Natural killer cell treated with Interleukin-12 subunit alpha and Interleukin-12 subunit beta and Interleukin-15 and Interleukin-18, amount 100 ng/mL, for 72 hours (primary cell): ENCODE measurements at places on chromosomes 7 and 10. TPM values are rescaled to one million over a fixed set of nuclear protein-coding genes. Genes with fewer than 3 reads are reported as not detected.

The RAMP3 gene
- total RNA-seq: not detected

The NKX2-3 gene
- total RNA-seq: not detected

The CDHR1 gene
- total RNA-seq: 10.2 TPM

The MYL10 gene
- not detected for total RNA-seq

The GDF2 gene
- not detected for total RNA-seq

The TRIM4 gene
- total RNA-seq: 30.8 TPM

The ZC3HAV1L gene
- total RNA-seq: 3.7 TPM

The CBLL1 gene
- total RNA-seq: 40.8 TPM

The ZNF680 gene
- 14.3 TPM for total RNA-seq

The INMT gene
- not detected for total RNA-seq

The AKR1C4 gene
- total RNA-seq: not detected

The PDE1C gene
- total RNA-seq: 0.12 TPM

The MMD2 gene
- total RNA-seq: not detected

The CNTNAP2 gene
- total RNA-seq: not detected

The KLF14 gene
- total RNA-seq: not detected

The RTKN2 gene
- total RNA-seq: 0.98 TPM

The USP6NL gene
- total RNA-seq: 1.0 TPM

The MOGAT3 gene
- total RNA-seq: not detected

The RARRES2 gene
- not detected for total RNA-seq

The PLXDC2 gene
- 3.5 TPM for total RNA-seq

The CCDC172 gene
- total RNA-seq: not detected

The GBX1 gene
- total RNA-seq: not detected

The SH2B2 gene
- 4.9 TPM for total RNA-seq

The TMEM273 gene
- 13.2 TPM for total RNA-seq

The RFC2 gene
- total RNA-seq: 87.5 TPM
